Posterior vena cava (tissue), 2 donors: ENCODE measurements at places on chromosomes 12 and 14. TPM values are rescaled to one million over a fixed set of nuclear protein-coding genes. Genes with fewer than 3 reads are reported as not detected.

GRCh38 chr12:779745-780734 lies 27.7 kb downstream of the WNK1 start:
- DNase-seq = no peak

GRCh38 chr12:48351022-48351708 lies 446 bp upstream of the ZNF641 start:
- DNase-seq = peak; percentile 93

DNA sequence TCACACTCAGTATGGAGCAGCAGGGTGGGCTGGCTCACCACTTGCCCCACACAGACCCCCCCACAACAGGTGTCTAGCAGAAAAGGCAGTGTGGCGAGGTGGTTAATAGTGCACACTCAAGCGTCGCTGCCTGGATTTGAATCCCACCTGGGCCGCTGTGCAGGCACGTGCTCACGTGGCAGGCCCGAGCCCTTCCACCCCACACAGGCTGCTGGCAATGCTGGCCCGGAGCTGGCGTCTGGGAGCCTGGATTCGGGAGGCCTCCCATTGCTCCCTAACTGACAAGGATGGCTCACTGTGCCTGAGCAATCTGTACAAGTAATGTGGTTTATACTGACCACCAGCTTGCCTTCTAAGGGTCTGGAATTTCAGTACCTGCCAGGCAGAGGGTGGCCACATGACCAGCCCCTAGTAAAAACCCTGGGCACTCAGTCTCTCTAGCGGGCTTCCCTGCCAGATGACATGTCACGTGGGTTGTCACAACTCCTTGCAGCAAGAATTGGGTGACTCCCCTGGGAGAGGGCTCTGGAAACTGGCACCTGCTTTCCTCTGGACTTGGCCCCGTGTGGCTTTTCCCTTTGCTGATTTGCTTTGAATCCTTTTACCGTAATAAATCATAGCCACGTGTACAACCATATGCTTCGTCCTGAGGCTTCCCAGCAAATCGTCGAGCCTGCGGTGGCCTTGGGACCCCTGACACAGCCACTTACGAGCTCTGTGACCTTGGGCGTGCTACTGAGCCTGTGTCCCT lies 72.8 kb downstream of the SCARB1 start:
- DNase-seq = no peak

- DNase-seq = peak; percentile 72
These were observed 362.2 kb downstream of the CACNA1C start for GRCh38 chr12:2414810-2415567.

The RAD52 gene
- total RNA-seq = 7.9 TPM
